Fibroblast of skin of scalp (primary cell): ENCODE measurements at places on chromosomes 6 and 20.

DNA sequence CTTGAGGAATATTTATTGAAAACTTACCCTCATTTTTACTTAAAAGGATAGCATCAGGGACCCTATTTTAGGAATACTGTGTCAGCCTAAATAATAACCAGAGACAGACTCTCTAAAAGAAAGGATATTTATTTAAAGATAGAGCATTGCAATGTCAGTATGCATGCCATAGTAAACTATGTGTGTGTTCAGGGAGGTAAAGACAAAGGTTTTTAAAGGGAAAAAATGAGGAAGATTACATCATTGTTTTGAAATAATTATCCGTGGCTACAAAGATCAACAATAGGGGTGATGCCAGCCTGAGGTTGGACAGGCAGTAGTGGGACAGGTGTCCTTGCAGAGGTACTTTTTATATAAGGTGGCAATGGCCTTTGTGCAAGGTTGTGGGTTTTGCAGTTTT is 23.7 kb upstream of the CFAP206 start:
- DNase-seq: no peak

DNA sequence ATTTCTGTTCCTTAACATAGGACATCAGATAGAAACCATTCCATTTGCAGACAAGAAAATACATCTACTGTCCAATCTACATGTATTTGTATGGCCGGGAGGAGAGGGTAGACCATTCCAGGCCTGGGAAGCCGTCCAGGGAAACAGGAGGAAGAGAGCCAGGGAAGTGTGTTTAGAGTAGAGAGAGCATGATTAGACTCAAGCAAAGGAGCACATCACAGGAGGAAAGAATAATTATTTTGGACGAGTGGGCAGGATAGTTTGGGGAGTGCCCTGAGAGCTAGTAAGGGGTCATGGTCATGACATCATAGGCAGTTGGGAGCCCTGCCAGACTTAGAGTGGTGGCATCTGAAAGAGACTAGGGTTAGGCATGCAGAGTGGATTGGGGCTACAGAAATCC is 250.0 kb downstream of the HIVEP2 start:
- DNase-seq: no peak

- no peak for DNase-seq
These were observed 262.5 kb downstream of the BTBD3 start for GRCh38 chr20:12180107-12180661.

DNA sequence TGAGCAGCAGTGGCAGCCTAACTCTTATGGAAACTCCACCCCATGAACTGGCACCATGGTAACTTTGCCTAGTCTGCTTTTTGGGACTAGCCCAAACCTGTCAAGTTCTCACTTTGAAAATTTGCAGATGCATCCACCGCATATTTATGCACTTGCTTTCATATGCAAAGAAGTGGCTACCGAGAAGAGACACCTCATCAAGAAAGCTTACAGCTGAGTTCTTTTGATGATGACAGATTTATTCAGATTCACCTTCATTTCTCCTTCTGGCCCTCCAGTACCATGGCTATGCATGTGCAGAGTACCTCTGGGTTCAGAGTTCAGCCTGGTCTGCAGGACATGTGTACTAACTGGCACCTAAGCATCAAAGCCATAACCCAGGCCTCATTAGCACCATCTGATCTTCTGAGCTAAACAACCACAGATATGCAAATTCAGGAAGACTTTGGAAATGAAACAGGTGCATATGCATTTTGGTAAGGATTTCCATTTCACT is 154.3 kb upstream of the TENT5A start:
- DNase-seq: no peak
